ENCODE measurements at places on chromosomes 2 and 18.

DNA sequence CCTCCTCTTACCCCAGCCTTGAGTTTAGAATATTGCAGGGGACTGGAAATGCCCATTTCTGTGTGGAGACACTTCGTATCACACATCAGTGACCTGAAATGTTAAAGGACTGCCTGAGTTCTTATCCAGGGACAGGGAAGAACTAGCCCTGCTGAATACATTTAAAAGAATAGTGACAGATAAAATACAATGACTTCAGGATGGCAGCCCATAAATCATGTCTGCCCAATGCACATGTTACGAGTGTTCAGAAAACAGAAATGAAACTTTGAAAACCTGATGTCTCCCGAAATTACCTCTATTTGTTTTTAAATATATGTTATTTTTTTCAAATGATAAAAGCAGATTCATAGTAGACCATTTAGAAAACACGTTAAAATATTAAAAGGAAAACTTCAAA lies 22.3 kb upstream of the RAB12 start:
- no peak for DNase-seq

- DNase-seq: no peak
These were observed 159.8 kb downstream of the ZNF385B start for GRCh38 chr2:179701524-179702110.

GRCh38 chr18:8800876-8801262 lies 95.5 kb downstream of the MTCL1 start:
- no peak for DNase-seq

DNA sequence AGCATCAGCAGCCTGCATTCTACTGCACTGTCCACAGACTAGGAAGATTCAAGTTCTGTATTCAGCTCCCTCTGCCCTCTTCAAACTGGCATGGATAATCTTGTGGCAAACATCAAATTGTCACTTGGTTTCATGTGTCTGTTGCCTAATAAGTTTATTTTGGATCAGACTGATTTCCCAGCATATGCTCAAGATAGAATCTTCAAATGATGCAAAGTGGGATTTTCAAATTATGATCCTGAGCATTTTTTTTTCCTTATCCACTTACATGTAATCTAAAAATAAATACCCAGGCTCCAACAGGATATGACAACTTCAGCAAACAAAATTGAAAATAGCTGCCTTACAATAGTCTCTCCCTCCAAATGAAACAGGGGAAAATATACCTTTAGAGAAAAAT lies 160.9 kb upstream of the VRK2 start:
- DNase-seq: no peak

DNA sequence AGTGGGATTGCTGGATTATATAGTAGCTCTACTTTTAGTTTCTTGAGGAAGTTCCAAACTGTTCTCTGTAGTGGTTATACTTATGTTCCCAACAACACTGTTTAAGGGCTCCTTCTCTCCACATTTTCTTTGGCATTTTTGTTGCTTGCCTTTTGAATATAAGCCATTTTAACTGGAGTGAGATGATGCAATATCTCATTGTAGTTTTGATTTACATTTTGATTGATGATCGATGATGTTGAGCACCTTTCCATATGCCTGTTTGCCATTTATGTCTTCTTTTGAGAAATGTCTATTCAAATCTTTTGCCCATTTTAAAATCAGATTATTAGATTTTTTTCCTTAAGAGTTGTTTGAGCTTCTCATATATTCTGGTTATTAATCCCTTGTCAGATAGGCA lies 243.3 kb downstream of the PTGR3 start:
- DNase-seq: no peak

DNA sequence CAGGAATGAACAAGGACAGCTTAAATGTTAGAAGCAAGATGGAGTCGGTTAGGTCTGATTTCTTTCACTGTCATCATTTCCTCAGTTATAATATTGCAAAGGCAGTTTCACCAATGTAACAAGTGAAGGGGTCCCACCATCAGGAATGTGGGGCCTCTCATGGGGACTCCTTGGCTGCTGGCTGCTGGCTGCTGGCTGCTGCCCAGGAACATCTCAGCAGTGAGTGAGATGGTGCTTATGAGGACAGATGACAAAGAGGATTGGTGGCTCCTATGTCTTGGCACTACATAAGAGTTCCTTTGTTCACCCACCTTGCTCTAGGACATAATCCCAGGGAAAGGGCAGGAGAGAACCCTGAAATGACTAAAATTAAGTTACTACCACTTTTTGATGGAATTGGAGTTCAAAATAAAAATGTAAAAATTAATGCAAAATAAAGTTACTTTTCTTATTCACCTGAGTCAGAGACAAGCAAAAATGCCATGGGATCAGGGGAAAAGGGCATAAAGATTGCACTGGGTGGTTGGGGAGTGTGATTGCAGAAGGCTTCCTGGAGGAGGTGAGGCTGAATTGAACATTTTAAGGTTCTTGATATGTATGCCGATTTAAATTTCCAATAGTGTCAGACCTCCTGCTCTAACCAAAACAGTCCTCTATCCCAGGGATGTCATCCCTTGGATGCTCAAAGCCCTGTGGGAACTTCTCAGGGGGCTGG lies 23.4 kb downstream of the TMEM177 start:
- DNase-seq: no peak

- DNase-seq: no peak
These were observed 163.9 kb downstream of the IKZF2 start for GRCh38 chr2:212987492-212987891.

DNA sequence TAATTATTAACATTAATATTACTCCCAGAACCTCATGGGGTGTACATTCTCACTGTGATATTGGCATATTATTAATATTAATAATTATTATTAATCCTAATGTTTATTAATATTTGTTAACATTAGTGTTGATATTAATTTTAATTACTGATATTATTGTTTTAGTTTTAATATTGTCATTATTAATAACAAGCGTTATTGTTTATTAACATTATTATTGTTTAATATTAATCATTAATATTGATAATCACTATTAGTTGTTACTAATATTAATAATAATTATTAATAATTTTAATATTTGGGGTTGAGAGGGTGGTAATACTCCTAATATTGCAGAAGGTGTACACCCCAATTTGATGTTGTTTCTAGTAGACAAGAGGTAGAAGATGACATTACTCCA lies 193.1 kb upstream of the XIRP2 start:
- no peak for DNase-seq

DNA sequence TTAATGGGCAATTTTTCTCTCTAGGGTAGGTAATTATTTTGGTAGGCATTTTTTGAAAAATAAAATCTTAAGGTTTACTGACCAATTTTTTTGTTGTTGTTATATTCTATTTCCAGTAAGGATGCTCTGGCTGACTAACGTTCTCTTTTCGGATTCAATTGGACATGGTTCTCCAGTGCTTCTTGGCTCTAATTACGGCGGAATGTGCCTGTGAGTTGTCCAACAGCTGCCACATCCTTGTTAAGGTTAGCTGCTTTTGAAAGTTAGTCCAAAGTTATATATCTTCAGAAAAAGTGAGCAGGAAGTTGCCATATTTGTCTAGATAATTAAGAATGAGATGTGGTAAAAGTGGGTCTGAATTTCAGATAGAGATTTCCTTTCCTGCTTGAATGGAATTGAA lies 45.8 kb upstream of the SMIM21 start:
- DNase-seq: no peak

DNA sequence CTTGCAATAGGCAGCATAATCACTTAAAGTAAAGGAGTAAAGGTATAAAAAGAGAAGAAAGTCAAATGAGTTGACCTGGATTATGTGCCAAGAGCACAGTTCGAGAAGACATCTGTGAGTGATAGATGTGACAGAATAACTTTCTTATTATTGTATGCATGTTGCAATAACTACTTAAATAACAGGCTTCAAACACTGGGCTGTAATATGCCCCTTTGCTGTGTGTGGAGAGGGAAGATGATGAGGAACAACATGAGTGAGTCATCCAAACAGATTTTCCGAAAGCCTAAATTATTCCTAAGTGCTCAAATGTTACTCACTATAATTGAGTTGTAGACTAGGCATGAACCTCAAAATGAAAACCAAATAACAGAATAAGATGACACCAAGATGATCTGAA lies 328.1 kb downstream of the EXOC6B start:
- DNase-seq: no peak

GRCh38 chr2:88452980-88453582 lies 588 bp upstream of the FOXI3 start:
- no peak for DNase-seq

DNA sequence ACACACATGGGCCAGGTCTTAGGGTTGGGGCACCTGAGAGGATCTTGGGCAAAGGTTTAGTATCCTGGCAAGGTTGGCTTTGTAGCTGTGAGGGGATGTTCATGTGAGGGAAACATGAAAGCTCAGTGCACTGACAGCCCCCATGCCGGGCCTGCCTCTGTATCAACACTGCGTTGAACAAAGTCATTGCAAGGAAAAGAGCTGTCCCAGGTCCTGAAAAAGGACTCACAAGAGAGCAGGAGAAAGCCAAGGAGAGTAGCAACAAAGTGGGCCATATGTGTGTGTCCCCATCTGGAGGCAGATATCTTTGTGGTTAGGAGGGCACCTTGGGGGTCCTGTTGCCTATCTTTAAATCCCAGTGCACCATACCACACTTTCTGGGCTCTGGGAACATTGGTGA lies 237.8 kb upstream of the THSD7B start:
- DNase-seq: peak; percentile 17

DNA sequence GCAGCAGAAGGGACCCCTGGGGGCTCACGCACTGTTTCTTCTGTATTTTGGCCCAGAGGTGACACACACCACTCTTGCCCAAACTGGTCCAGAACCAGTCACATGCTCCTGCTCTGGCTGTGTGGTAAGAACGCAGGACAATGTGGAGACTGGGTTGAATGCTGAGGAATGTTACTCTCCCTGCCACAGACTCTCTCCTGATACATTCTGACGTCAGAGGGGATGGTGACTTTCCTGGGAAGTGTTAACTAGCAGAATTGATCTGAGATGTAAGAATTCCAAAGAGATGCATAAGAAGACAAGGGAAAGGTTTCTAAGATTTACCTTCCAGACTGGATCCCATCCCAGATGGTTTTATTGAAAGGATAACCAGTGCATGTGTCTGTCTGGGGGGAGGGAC lies 100.8 kb downstream of the ASB1 start:
- DNase-seq: no peak

DNA sequence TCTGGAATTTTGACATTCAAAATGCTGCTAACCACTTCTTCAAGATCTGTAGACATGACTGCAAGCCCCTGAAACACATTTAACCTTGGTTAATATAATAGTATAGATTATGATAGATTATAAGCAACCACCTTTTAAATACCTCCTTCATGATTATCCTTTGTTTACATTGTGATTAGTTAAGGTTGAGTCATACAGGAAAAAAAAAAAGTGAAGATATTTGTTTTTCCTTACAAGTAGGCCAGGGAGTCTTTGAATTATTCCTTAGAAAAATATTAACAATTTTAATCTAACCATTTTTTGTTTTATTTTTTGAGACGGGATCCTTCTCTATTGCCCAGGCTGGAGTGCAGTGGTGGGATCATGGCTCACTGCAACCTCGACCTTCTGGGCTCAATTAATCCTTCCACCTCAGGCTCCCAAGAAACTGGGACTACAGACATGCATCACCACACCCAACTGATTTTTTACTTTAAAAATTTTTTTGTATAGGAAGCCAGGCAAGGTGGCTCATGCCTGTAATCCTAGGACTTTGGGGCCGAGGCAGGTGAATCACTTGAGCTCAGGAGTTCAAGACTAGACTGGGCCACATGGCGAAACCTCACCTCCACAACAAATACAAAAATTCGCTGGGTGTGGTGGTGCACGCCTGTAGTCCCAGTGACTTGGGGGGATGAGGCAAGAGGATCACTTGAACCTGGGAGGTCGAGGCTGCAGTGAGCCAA lies 99.4 kb downstream of the SLC39A10 start:
- no peak for DNase-seq

DNA sequence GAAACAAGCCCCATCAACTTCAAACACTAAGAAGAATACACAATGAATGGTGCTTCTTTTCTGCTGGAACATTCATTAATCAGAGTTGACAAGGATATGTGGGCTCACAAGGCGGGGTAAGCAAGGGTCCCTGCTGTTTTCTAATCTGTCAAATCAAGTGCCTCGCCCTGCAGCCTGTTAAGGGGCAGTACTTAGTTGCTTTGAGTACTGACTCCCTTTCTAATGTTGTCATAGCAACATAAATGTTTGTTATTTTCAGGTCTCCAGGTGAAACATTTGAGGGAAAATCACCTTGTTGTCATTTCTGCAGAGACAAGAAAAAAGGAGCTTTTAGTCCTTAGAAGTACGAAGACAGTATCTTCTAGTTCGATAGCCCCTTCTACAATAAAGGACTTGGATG lies 284.7 kb upstream of the PKDCC start:
- no peak for DNase-seq

- no peak for DNase-seq
These were observed 530.8 kb upstream of the ZNF804A start for GRCh38 chr2:184067502-184067901.

GRCh38 chr18:57834616-57835015 lies 31.5 kb upstream of the ATP8B1 start:
- no peak for DNase-seq

DNA sequence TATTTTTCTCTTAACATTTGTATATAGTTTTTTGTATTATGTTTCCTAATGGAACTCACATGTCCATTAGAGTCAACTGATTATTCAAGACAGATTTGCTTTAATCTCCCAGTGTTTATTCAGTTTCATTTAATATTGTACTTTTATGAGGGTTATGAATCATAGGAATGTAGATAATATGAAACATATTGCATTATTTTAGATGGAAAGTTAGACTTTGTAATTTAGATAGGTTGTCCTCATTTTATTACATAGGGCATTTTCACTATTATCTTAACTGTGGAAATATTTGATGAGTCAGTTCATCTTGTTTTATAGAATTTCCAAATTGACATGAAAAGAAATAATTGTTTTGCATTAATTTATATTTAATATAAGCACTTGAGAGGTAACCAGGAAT lies 240.8 kb downstream of the PLCL1 start:
- DNase-seq: no peak

Data from testis (tissue), 5 donors.